ENCODE measurements at places on chromosomes 16 and 17.

DNA sequence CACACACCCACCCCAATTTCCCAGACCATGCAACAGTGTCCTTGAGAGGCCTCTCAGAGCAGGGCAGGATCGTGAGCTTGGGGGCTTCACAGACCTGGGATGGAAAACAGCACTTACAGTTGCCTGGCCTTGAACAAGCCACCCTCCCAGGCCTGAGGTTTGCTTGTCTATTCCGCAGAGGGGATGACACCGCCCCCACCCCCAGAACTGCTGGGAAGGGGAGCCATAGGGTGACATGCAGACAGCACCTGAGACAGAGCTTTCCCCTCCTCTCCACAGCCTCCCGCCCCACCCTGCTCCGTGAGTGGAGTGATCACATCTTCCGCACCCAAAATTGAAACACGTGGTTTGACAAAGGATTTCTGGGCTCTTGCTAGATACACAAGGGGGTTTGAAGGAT lies 131.5 kb upstream of the TNRC6C start:
- no peak for DNase-seq

DNA sequence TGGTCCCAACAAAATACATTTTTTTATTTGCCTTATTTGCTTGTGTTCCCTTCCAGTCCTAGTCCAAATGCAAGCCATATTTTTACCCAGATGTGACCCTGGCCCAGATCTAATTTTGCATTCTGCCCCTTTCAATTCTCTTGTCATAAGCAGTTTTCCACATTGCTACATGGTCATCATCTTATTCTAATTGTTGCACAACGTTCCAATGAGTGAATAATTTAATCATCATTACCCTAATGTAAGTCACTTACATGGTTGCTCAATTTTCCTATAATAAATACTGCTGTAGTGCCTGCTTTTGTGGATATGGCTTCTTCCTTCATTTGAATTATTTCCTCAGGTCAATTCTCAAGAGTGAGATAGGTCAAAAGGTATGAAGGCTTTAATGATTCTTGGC lies 12.8 kb downstream of the RSAD1 start:
- no peak for DNase-seq

DNA sequence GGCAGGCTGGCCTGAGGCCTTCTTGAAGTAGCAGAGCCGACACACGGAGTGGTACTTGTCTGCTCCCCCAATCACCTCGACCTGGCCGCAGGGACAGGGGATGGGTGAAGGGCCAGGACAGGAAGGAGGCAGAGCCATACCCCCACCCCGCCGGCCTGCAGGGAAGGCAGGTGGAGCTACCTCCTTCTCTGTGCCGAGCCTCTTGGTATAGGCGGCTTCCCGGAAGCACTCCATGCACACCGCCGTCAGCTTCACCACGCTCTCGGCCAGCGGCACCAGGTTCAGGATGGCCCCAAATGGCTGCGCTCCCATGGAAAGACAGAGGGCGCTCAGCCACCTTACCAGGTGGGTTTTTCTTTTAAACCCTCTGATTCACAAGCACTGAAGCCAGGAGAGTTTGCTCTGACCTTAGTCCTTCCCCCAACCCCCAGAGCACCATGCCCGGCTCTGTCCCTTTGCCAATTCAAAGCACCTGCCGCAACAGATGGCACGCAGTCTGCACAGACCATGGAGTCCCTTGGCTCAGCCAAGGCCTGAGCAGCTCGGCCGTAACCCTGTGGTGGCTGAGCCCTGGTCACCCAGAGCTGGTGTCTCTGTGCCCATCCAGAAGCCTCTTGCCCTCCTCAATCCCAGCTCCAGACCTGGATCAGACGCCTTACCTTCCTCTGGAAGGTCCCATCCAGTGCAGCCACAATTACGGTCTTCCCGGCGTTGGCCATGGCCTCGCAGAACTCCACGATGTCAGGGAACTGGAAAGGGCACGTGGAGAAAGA lies 6.7 kb downstream of the SYNGR2 start:
- DNase-seq: no peak

DNA sequence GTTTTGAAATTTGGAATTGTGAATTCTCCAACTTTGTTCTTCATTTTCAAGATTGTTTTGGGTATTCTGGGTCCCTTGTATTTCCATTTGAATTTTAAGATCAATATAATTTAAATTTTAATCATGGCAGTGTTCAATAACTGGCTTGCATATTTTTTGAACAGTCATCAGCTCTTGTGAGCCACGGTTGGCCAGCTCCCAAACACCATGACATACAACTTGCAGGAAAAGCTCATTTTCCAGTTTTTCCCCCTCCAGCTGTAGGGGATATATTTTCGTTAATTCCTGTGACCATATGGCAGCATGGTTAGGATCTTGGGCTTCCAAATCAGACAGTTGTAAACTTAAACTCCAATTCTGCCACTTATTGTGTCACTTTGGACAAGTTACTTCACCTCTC lies 690.1 kb downstream of the WWOX start:
- no peak for DNase-seq

DNA sequence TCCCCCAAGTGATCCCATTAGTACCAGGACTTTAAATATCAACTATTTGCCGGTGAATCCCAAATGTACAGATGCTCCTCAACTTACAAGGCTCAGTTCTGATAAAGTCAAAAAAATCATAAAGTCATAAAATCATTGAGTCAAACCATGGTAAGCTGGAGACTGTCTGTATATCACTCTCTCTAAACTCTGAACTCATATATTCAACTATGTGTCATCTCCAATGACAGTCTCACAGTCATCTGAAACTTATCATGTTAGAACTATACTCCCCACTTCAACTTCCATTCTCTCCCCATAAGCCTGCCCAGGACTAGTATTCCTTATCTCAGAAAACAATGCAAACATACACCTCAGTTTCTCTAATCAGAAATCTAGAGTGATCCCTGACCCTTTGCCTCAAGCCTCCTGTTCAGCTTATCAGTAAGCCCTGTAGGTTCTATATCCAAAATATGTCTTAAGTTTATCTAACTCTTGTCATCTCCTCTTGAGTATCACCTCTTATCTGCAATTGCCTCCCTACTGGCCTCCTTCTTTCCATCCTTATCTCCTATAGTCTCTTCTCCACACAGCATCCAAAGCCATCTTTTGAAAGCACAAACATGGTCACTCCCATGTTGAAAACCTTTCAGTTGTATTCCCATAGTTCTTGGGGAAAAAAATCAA lies 55.0 kb downstream of the SSH2 start:
- no peak for DNase-seq

GRCh38 chr16:3182608-3183444 lies 5.2 kb upstream of the OR1F1 start:
- peak; percentile 51 for DNase-seq

DNA sequence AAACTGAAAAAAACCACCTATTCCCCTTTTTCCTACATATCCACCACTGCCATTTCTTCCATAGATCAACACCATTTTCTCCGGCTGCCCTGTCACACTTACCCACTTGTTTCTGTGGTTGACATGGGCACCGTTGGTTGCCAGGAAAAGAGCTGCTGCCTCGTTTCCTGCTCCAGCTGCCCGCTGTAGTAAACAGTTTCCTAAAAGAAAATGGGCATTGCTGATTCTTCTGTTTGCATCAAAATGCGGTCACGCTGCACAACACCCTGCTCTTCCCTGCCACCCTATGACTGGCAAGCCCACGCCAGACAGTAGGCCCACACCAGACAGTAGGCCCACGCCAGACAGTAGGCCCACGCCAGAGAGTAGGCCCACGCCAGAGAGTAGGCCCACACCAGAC lies 46.3 kb downstream of the CYB5D2 start:
- DNase-seq: no peak

GRCh38 chr16:3797904-3798811 lies 80.8 kb upstream of the TRAP1 start:
- no peak for DNase-seq

DNA sequence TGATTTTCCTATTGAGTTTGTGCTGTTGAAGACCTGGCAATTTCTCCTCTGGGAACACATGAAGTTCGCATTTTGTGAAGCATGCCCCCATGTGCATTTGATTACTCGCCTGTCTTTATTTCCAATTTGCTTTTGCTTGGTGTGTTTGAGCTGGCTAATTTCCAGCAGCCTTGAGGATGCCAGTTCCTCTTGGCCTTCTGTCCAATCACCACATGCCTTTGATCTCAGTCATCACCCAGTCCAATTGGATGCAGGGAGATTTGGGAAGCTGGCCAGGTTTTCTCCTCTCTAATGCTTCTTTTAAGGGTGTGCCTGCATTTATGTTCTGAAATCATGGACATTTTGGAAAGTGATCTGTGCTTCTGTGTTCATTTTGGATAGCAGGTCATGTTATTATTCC lies 3.8 kb upstream of the TMEM100 start:
- DNase-seq: peak; percentile 98

GRCh38 chr16:1976216-1976520 lies 4.3 kb downstream of the TBL3 start:
- DNase-seq: no peak

- no peak for DNase-seq
Observed at GRCh38 chr16:87487361-87487924, 5.4 kb downstream of the ZCCHC14 start.

GRCh38 chr17:45218895-45219661 lies 2.6 kb upstream of the FMNL1 start:
- DNase-seq: peak; percentile 84

DNA sequence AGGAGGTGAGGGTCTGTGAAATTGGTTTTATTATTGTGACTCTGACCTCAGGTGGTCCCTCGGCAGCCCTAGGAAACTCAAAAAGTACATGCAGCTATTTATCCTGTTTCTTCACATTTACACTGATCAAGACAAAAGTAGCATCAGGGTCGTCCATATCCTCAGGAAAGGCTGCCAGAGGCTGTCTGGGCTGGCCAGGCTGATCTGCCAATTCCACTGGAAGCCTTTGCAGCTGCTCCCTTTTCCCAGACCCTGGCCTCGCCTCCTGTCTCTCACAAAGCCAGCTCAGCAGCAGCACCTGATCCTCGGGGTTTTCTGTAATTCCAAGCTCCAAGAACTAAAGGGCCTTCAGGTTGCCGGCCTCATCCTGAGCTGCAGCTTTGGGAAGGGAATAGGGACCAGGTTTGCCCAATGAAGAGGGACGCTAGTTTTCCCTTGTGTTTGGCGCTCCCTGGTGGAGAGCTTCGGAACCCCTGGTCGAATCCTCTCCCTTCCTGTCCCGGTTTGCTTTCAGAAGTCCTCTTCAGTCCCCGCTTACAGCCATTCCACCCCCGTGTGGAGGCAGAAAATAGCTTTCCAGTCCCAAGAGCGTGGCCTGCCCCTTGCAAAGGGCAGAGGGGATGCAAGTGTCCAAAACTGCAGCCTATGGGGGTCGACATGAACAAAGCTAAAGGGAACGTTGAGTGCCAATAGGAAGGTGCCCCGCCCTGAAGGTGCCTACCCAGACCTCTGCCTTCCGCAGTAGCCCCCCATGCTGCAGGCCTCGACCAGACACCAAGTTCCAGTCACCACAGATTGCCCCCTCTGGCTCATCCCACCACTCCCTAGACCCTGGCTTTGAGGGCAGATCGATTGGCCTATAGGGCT lies 13.4 kb downstream of the MFSD6L start:
- DNase-seq: peak; percentile 41

DNA sequence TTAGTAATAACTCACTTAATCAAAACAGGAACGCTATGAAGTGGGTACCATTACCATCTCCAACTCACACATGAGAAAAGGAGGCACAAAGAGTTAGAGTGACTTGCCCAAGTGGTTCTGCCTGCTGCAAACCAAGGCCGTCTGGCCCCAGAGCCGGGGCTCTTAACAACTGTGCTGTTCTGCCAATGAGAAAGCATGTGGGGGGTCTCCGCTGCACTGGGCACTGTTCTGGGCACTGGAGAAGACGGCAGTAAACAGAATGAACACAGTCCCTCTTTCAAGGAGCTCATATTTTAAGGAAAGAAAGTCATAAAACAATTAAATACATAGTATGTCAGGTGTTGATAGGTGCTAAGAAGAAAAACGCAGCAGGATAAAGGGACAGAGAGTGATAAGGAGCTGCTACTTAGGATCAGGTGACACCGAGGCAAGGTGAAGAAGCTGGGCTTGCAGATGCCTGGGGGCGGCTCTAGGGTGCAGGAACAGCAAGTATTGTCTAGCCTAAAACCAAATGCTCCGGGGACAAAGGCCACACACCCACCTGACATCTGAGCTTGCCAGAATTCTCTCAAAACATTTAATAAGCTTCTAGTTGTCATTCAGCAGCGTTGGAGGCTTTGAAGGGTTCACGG lies 6.5 kb downstream of the STX8 start:
- DNase-seq: no peak

- peak; percentile 89 for DNase-seq
Observed at GRCh38 chr17:42566883-42567573, at the start of gene MLX. Gene MLX (plus strand): TSS chr17:42567100. CDS start chr17:42567125, 25 bp downstream.

DNA sequence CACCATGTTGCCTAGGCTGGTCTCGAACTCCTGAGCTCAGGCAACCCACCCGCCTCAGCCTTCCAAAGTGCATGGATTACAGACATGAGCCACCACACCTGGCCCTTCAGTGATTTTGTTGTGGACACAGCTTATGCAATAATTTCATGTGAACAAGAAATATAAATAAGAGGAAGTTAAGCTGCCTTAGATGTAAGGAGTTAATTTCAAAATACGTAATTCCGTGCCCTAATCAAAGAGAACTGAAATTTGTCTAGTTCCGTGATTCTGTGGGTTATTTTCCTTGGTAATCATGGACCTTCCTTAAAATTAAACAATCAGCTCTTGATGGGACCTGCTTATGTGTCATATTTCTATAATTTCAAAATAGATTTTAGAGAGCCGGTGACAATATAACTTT lies 11.9 kb downstream of the TVP23A start:
- no peak for DNase-seq

- DNase-seq: peak; percentile 35
Observed at GRCh38 chr17:39209317-39210092, 9.4 kb downstream of the RPL19 start.

DNA sequence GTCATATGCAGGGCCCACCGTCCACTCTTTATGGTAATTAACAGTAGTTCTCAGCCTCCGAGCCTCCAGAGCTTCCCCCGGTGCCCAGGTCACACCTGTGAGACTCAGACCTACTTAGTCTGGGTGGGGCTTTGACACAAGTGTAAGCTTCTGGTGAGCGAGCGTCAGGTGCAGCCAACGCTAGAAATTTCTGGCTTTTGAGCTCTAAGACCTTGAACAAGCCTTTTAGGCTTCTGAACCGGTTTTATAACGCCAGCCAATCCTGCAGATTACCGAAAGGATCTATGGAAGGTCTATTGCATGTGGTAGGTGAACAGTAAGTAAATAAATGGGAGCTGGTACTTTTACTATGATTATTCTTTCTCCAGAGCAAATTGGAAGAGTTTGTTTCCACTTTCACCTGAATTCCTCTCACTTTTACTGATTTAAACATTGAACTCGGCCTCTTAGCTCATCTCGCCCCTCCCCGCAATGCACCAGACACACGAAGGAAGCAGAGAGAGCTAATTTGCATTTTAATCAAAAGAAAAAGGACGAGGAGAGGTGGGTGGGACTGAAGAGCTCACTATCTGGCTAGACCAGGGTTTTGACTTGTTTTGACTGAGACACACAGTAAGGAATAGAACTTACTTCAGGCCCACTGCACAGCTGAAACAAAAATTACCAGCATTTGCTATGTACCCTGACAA lies 47.1 kb downstream of the ABAT start:
- DNase-seq: no peak

- DNase-seq: peak; percentile 30
Observed at GRCh38 chr17:37360632-37361031, 15.2 kb upstream of the C17orf78 start.

Data from fibroblast of lung (primary cell).